Forelimb muscle (tissue), 1 donor: ENCODE measurements at places on chromosomes 7 and 10.

DNA sequence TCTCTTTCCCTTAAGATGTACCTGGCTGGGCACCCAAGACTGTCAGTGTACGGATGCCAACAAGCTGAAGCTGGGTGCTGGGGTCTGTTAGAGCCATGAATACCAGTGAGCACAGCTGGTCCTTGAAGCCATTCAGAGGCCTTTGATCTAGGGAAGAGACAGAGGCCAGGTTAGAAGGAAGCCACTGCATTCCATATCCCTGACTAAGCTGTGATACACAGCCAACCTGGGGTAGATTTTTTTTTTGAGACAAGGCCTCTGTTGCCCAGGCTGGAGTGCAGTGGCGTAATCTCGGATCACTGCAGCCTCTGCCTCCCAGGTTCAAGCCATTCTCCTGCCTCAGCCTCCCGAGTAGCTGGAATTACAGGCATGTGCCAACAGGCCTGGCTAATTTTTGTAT is 20.8 kb downstream of the ZDHHC16 start:
- no peak for DNase-seq

GRCh38 chr10:71133710-71134686 is 78.4 kb upstream of the UNC5B start:
- no peak for DNase-seq

DNA sequence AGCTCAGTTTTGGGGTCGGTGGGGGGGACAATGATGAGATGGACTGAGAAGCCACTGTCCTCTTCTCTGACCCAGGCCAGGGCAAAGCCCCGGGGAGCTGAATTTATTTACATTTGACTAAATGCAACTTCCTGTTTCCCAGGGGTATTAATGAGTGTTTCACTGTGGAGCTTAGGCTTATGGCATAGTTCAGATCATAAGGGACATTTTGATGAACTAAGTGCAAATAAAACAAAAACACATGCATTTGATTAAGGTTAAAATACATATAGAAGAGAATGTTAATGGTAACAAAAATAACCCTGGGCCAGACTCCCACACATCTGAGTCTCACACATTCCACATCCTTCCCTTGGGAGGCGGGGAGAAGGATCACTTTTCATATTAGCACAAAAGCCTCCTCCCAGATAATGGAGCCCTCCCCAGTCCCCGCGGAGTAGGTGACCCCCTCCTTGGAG is 320.6 kb downstream of the FRMD4A start:
- no peak for DNase-seq

DNA sequence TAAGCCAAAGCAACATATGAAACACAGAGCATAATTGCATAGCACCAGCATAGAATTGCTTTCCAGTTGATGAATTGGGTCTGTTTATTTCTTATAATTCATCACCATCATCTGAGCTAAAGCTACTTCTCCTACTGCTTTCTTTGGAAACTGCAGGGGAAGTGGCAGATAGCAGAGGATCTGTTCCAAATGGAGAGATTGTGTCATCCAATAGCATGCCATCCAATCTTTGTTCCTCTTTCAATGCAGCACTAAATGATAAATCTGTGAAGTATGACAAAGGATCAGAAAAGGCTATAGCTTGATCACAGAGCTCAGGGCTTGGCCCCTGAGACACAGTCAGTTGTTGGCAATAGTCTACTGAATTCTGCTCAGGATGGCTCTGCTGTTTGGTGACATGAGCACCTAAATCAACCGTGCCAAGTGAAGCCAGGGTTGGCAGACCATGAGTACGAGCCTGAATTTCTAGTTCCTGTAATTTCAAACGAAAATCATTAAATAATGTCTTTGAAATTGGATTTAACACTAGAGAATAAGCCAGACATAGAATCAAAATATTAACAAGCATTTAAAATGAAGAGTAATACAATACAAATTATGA is 90.0 kb downstream of the TFEC start:
- no peak for DNase-seq

- no peak for DNase-seq
These were observed 225.4 kb downstream of the DKK1 start for GRCh38 chr10:52539463-52539862.

GRCh38 chr7:71266912-71267311 is 135.0 kb downstream of the GALNT17 start:
- DNase-seq = no peak

DNA sequence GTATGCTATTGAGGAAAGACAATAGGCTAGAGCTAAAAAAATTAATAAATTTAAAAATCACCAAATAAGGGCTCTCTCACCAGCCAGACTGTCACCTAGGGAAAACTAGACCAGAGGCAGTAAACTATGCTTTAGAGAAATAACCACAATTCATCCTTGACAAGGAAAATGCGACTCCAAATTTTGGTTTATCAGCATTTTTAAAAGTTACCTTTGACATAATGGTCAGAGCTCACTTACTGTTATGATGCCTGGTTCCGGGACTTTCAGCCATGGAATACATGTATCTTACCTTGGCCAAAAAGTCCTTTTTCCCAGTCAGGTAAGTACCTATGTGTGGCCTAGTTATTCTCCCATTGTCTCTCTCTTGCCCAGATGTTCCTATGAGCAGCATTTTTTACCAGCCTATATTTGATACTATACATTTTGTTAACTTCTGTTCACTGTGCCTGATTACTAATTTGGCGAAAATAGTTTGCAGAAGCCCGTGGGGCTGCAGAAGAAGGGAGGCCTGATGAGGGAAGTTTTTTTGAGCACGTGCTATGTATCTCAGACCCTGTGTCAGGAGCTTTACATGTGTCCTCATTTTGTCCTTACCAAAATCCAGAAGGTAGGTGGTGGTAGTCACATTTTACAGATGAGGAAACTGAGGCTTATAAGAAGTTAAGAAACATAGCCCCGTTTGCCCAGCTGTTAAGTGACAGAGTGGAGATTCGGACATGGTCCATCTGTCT is 149.7 kb downstream of the CELF2 start:
- DNase-seq = no peak

DNA sequence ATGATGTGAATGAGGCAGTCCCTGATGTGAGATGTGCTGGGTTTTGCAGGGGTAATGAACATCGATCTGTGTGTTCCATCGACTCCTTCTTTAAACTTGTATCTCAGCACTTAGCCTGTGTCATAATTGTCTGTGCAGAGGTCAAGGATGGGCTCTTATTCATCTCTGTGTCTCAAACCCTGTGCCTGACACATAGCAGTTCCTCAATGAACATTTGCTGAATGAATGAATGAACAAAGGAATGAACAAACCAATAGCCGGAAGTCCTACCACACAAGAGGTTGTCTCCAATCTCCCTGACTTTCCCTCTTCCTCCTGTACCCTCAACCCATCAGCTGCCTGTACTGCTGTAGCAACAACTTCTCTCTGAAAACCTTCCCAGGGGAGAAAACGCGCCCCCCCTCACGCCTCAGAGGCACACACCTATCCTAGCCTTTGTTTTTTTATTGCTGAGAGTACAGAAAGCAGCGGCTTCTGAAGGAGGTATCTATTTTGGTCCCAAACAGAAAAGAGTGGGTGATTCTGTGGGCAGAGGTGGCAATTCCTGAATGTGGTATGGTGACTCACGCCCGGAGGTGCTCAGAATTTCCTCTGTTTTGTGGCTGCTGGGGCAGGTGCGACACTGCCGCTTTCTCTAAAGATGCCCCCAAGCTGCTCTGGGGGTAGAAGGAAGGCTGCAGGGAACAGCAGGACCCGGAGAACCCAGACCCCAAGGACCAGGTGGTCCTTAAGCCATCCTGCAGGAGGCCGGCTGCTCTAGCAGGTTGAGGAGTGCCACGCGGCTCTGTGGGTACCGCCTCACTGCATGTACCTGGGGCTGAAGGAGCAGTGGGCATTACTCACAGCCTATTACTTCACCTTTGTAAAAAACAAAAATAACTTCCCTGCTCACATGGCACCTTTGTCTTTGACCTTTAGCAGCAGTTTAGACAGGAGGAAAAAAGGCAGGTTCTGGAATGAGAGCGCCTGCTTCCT is 9.6 kb downstream of the IL2RA start:
- no peak for DNase-seq

- no peak for DNase-seq
These were observed 70.2 kb downstream of the PRTFDC1 start for GRCh38 chr10:24882047-24882698.

DNA sequence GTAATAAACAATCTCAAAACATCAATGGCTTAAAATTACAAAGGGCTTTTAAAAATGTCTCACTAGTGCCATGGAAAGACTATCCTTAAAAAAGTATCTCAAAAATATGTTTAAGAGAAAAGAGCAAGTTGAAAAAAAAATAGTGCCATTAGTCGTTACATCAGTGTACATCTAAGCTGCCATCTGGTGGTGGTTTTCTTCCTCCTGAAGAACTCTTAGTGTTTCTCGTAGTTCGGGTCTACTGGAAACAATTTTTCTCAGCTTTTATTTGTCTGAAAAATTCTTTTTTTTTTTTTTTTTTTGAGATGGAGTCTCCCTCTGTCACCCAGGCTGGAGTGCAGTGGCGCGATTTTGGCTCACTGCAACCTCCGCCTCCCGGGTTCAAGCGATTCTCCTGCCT is 5.9 kb upstream of the GARIN1A start:
- DNase-seq = no peak

GRCh38 chr10:76091926-76092325 is 660.5 kb downstream of the LRMDA start:
- DNase-seq = no peak

DNA sequence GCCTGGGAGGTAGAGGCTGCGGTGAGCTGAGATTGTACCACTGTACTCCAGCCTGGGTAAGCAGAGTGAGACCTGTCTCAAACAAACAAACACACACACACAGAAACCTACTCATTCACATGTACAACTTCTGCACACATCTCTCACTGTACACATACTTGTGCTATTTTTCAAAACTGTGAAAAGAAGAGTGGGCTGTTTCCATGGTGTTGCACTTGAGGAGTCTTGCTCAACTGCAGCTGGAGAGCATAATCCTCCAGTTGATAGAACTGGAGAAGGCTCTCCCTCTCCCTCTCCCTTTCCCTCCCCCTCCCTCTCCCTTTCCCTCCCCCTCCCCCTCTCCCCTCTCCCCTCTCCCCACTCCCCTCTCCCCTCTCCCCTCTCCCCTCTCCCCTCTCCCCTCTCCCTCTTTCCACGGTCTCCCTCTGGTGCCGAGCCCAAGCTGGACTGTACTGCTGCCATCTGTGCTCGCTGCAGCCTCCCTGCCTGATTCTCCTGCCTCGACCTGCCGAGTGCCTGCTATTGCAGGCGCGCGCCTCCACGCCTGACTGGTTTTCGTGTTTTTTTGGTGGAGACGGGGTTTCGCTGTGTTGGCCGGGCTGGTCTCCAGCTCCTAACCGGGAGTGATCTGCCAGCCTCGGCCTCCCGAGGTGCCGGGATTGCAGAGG is 43.7 kb upstream of the DLD start:
- no peak for DNase-seq

GRCh38 chr7:140267381-140268226 is 90.8 kb upstream of the KDM7A start:
- no peak for DNase-seq

GRCh38 chr7:32316839-32317238 is 173.3 kb downstream of the LSM5 start:
- no peak for DNase-seq

GRCh38 chr7:28955718-28956607 is 2.2 kb downstream of the TRIL start:
- DNase-seq = peak; percentile 52

- DNase-seq = no peak
These were observed 445.3 kb upstream of the MGMT start for GRCh38 chr10:129021594-129022304.
